ENCODE measurements at places on chromosomes 3 and 15. TPM values are rescaled to one million over a fixed set of nuclear protein-coding genes. Genes with fewer than 3 reads are reported as not detected.

Gene OR5H14
- total RNA-seq = not detected

Gene CACNA2D2
- 4.1 TPM for total RNA-seq

Gene CGNL1
- 0.16 TPM for total RNA-seq

- no peak for DNase-seq
These were observed 980.3 kb downstream of the EPHA3 start for GRCh38 chr3:90087703-90088102.

DNA sequence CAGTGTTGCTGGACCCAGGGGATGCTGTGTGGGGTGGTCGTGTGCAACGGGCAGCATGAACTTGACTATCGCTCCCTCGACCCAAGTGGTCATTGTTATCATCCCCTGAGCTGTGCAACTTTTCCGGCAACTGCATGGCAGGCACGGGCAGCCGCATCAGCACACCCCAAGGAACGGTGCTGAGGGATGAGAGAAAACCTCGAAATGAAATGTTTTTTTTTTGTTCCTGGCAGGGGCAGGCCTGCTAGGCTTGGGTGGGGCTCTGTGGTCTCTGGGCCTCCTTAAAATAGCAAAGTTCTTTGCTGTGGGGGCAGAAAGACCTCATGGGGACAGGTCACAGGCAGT, 51.4 kb downstream of the CORO2B start:
- no peak for DNase-seq

- no peak for DNase-seq
These were observed 23.3 kb upstream of the NFKBIZ start for GRCh38 chr3:101825904-101826445.

- no peak for DNase-seq
These were observed 22.3 kb upstream of the GP9 start for GRCh38 chr3:129038121-129038855.

- no peak for DNase-seq
These were observed 87.0 kb upstream of the MYO5C start for GRCh38 chr15:52382647-52383046.

DNA sequence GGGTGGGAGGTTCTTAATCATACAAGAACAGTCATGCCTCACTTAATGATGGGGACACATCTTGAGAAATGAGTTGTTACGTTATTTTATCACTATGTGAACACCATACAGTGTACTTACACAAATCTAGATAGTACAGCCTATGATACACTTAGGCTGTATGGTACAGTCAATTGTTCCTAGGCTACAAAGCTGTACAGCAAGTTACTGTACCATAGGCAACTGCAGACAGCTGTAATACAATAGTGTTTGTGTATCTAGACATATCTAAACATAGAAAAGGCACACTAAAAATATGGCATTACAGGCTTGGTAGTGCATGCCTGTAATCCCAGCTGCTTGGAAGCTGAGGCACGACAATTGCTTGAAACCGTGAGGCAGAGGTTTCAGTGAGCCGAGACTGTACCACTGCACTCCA, 55.7 kb upstream of the PLXND1 start:
- no peak for DNase-seq

- DNase-seq = no peak
These were observed 12.5 kb downstream of the ZBTB47 start for GRCh38 chr3:42666022-42666421.

DNA sequence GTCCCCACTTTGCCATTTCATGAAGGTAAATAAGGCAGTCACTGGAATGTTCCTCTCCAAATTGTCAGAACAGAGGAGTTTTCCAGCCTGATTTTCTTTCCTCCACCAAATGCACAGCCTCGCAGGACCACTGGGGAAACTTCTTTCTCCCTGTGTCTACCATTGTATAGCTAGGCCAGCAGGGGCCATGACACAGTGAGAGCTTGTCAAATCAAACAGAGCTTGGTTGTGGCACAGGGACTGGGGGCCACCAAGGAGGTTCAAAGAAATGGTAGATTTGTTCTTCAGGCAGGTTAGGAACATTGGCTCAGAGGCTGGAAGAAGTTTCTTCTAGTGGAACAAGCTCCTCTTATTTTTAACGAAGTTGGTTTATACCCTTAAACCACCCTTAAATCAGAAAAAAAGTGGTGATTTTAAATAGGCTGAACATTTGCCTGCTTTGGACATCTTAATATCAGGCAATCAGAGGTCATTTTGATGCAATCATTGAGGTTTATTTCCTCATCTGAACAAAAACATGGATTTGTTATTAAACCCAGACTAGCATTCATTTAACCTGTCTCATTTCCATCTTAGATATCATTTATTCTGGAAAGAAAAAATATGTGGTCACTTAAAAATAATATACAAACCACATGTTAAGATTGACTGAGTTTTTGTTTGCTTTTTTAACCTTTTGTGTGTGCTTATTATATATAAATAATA, 105.6 kb downstream of the GTPBP8 start:
- DNase-seq = no peak
